Thyroid gland (tissue), 4 donors: ENCODE measurements at places on chromosomes 11 and 22. TPM values are rescaled to one million over a fixed set of nuclear protein-coding genes. Genes with fewer than 3 reads are reported as not detected.

Gene OR52H1
- total RNA-seq = 0.78 TPM

Gene SCN2B
- total RNA-seq = 0.45 TPM

Gene GNAZ
- 8.2 TPM for total RNA-seq

Gene GLB1L3
- total RNA-seq = 1.2 TPM

Gene ADM
- total RNA-seq = 69.1 TPM

Gene CSF2RB
- 3.4 TPM for total RNA-seq

Gene DBX1
- total RNA-seq = not detected

Gene QSER1
- 35.5 TPM for total RNA-seq

Gene CATSPERZ
- 1.0 TPM for total RNA-seq

Gene SPTBN2
- total RNA-seq = 1.6 TPM

Gene B3GAT1
- 5.9 TPM for total RNA-seq

Gene INS
- not detected for total RNA-seq

Gene HINFP
- total RNA-seq = 36.2 TPM

Gene ENTHD1
- not detected for total RNA-seq
